ENCODE measurements at places on chromosomes 12 and 14. TPM values are rescaled to one million over a fixed set of nuclear protein-coding genes. Genes with fewer than 3 reads are reported as not detected.
A peak's percentile ranks its signal among the peaks of the same experiment; 100 is the strongest.

Gene RNASE1
- not detected for total RNA-seq

Gene KRT77
- not detected for total RNA-seq

Gene ITGB7
- total RNA-seq: 0.09 TPM

Gene HOXC5
- 0.57 TPM for total RNA-seq

GRCh38 chr14:99780690-99781089, 12.5 kb upstream of the EML1 start:
- DNase-seq: no peak

- no peak for DNase-seq
Measured at GRCh38 chr12:53217931-53218307, 10.9 kb upstream of the ITGB7 start.

DNA sequence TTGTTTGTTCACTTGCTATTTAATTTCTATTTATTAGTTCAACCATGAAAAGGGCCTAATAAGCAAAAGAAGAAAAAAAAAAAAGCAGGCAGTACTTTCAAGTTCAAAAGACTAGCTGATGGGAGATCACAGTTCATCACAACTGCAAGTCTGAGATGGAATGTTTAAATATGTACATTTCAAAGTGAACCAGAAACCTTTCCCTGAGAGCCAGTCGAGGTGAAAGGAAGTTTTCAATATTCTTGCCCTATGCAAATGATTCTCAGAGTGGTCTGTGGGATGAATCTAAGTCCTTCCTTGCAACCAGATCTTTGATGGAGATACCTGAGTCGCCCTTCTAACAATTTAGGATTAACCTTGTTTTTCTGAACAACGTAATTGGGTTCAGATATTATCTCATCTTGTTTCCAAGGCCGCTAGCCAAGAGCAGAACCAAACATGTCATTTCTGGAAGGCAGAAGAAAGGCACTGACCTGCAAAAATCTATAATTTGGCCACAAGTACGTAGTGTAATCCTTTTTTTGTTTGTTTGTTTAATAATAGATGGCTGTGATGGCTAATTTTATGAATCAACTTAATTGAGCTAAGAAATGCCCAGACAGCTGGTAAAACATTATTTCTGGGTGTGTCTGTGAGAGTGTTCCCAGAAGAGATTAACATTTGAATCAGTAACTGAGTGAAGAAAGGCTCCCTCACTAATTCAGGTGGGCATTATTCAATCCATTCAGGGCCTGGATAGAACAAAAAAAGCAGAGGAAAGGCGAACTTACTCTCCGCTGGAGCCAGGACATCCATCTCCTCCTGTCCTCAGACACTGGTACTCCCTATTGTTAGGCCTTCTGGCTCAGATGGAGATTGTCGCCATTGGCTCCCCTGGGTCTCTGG, 171.1 kb upstream of the TMPO start:
- DNase-seq: no peak

DNA sequence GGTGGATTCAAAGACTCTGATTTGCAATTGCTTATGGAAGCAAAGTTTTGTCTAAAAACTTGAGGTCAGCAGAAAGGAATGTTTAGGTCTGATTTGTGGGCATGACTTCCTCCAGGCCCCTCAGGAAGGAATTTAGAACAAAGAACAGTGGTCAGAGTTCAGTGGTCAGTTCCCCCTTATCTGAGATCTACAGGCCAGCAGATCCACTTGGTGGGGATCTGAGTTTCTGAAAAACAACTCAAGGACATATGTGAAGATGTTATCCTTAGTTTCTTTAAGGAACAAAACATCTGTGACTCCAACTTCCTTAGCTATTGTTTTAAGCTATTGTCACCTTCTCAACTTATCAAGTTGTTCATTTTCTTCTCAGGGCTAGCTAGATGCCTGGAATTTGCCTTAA, 28.0 kb upstream of the NAA30 start:
- peak; percentile 19 for DNase-seq

DNA sequence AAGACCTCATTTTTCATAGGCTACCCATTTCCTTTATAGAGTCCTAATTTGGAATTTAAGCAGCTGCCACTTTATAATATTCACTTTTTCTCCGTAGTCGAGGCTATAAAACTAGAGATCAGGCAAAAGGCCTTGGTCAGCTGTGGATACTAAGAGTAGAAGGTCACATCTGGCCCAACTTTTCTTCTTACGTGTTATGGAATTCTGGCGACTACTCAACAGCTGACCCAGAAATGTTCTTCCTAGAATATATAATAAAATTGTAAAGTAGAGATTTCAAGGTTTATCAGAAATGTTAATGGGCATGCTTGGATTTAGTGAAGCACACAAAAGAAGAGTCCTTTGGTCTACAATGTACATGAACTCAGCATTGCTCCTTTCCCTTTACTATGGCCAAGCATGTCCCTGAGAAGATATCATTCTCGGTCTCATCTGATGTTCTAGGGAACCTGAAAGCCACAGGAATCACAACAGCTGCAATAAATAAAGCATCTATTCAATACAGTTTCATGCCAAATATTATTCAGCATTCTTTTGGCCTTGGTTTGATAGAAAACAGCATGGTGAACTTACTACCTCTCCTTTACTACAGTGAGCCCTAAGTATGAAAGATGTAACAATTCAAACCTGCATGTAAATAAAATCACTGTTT, 261.4 kb upstream of the NPAS3 start:
- DNase-seq: no peak

- DNase-seq: no peak
Measured at GRCh38 chr14:96349286-96350075, 13.7 kb downstream of the ATG2B start.

DNA sequence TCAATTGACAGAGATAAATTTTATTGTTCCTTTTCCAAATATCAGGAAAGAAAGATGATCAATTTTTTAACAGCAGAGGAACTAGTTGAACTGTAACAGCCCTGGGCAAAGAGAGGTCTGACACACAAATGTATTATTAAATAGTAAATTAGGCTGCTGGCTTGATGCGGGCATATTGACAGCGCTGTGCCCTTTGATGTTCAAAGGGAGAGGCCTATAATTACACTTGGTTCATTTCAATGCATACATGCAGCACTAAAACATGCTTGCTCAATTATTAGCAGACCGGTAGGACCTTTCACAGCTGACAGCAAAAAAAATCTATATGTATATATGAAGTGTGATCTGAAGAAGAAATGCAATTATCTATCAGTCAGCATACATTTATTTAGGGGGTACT, 219.8 kb downstream of the SLC2A13 start:
- DNase-seq: no peak

DNA sequence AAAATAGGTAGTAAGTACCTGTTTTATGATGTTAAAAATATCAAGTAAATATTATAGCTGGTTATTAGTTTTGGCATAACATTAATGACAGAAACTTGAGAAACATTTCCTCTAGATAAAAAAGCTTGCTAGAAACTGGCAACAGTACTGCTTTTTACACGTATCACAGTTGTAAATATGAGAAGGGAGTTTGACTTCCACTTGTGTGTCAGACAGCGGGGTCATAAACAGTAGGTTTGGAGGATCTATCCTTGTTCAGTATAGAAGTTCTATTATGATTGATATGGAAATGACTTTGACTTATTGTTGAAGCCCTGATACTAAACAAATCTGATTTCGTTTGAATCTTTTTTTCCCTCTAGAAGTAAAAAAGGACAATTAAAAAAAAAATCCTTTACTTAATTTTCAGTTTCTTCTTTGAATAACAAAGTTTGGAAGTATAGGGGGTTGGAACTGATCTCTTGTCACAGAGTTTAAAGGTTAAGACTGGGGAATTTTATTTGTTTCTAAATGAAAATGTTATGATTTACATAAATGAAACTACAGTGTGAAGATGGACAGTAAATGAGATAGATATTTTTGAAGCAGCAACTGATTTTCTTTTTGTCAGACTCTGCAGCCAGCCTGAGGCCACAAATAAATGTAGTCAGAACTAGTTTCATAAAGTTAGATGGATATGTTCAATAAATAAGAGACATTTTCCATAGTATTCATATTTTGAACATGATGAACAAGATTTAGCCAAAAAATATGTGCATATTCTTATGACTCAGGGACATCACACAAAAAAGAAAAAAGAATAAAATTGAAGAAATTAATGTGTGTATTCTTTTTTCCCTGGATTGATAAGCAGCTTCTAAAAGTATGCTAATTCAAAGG, 50.1 kb downstream of the WNK1 start:
- no peak for DNase-seq

GRCh38 chr14:32940711-32941667, 2.3 kb downstream of the NPAS3 start:
- no peak for DNase-seq

DNA sequence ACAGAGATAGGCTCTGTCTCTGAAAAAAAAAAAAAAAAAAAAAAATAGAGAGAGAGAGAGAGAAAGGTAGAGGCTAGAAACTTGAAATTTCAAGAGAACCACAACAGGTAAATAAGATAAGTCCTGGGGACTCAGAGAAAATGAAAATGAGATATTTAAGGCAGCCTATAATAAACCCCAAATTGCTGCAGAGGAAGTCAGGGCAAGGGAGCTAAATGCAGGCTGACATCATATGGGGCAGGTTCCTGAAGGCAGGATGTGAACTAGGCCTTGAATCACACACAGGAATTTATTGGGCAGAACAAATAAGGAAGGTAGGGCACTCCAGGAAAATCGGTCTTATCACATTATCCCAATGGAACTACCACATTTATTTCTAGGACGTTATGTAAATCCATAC, 54.9 kb upstream of the NUDT4 start:
- peak; percentile 48 for DNase-seq

All from A172 (cell line).